NCI-H1092 (cell line): ENCODE measurements at places on chromosomes 2 and 18.

GRCh38 chr18:73791081-73791480 is 356.6 kb downstream of the FBXO15 start:
- no peak for DNase-seq

DNA sequence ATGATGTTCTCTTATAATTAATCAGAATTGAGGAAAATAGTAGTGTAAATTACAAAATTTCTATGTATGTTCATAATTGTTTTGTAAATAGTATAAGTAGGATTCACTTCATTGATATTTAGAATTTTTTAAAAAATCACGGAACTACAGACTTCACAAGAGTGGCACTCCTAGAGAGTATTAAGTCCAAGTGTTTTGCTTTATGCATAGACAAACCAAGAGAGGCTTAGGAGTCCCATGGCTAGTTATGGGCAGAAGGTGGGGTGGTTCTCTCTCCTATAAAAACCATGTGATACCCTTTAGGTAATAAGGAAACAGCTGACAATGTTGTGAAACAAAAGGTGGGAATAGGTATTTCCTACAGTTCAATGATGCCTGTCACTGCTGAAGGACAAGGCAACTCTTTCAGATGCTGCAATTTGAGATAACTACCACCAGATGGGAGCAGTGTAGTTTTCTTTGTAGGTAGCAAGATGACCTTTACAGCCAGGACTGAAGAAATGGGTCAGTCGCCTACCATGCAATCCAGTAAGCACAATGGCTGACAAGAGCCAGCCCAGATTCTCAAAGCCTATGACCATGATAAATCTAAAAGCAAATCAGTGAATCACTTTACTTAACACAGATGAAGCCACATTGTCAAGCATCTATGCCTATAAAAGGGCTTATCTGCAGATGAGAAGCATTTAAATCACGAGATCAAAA is 83.9 kb downstream of the AAK1 start:
- DNase-seq, result no peak

GRCh38 chr2:172095905-172096625 is 6.6 kb downstream of the DLX2 start:
- no peak for DNase-seq

GRCh38 chr2:43648994-43649701 is 12.1 kb downstream of the PLEKHH2 start:
- DNase-seq, result no peak

DNA sequence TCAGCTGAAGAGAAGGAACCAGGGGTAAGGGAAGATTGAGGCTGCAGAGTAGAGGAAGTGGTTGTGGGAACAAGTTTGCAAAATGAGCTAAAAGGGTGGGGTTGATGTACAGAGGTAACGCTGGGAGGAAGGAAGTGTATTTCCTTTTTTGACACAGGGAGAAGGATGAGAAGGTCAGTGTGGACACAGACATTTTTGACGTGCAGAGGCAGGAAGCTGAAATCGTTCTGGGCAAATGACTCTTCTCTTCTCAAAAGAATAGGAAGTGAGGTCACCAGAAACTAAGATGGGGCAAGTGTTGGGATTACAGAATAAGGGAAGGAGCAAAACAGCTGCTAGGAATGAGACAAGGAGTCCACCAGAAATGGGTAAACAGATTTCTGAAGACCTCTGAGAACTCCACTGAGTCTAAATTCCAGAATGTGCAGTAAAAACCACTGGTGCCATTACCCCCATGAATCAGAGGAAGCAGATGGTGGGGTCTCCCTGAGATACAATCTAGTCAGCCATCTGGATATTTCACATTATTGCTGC is 20.0 kb upstream of the RNF149 start:
- no peak for DNase-seq

- no peak for DNase-seq
These were observed 173.6 kb upstream of the RAB6C start for GRCh38 chr2:129805899-129806298.
